PC-9 (cell line): ENCODE measurements at places on chromosomes 2 and 18. TPM values are rescaled to one million over a fixed set of nuclear protein-coding genes. Genes with fewer than 3 reads are reported as not detected.

The PTPRN gene
- not detected in 2 replicates for total RNA-seq

DNA sequence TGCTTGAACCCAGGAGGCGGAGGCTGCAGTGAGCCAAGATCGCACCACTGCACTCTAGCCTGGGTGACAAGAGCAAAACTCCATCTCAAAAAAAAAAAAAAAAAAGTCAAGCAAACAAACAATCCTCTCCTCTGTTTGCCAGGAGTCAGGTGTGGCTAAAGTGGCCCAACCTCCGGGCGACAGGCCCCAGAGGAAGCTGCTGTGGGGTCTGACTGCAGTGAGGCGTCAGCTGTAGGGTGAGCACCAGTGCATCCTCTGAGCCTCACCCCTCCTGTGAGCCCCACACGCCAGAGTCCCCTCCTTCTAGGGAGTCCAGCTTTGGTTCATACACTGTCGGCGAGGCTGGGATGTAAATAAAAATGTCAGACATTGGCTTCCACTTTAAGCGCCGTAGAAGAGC is 76.5 kb upstream of the HS6ST1 start:
- DNase-seq = no peak

The ZNF396 gene
- 1.9 and 2.0 TPM in 2 replicates for total RNA-seq

The KIAA2012 gene
- total RNA-seq = not detected in 2 replicates

DNA sequence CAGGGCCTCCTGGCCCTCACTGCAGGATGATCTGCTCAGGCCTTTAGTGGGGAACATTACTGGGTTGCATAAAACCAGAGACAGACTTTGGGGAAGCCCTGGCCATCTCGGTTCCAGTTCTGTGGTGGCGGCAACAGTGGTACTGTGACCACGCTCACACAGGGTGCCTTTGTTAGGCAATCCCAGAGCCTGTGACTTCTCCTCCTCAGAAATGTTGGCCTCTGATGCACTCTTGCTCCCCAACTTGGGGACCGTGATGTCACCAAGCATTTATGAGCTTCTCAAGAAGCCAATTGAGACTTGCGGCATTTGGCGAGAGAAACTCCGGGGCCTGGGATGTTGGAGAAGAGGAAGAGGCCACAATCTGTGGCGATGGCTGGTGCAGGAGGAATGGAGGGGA is 80.9 kb upstream of the PKDCC start:
- peak; percentile 50 for DNase-seq

DNA sequence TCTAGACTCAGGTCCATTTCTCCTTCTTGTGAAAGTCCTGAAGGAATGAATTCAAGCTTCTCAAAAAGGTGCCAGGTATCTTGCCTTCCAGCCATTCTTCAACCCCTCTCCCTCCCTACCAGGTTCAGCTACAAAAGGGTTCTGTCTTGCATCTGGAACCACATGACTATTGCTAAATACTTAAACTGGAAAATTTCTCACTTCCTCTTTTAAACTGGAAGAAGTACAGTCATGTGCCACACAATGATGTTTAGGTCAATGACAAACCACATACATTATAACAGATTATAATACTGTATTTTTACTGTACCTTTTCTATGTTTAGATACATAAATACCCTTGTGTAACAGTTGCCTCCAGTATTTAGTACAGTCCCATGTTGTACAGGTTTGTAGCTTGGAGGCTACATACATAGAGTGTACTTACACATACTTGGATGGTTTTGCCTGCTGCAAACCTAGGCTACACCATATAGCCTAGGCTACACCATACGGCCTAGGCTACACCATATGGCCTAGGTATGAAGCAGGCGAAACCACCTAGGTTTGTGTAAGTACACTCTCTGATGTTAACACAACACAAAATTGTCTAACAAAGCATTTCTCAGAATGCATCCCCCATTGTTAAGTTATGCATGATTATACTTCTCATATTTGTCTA is 142.0 kb upstream of the DNMT3A start:
- DNase-seq = no peak

The KATNAL2 gene
- 9.0 and 9.4 TPM in 2 replicates for total RNA-seq

The PAX8 gene
- total RNA-seq = 5.8 and 6.4 TPM in 2 replicates
